Kasumi-1 (cell line): ENCODE measurements at places on chromosomes 7 and 10.

DNA sequence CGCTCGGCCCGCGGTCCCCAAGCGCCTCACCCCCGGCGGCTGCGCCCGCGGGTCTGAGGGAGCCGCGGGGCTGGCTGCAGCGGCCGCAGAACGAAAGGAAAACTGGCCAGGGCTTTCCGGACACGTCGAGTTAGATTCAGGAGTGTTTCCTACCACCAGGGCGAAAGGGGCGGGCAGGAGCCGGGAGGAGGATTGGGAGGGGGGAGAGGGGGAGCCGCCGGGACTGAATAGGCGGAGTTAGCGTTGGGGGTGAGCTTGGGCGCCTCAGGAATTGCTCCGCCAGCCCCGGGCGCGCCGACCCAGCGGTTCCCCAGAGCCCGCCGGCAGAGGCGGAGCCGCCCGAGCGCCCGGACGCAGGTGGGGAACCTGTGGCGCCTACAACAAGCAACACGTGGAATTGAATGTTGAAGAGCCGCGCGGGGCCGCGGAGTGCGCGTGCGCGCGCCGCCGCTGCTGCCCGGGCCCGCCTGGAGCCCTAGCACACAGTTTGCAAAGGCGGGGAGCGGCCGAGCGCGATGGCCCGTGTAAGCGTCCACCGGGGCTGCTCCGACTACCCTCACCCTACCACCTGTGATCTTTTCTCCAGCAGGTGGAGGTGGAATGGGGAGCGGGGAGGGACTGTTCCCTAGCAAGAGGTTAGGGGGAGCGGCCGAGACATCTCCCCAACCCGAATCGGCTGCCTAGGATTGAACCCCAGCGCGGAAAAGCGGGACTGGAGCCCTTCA, at the start of gene CADPS2:
Gene CADPS2, minus strand, starts transcription at position 104 of the 725 bp plus-strand sequence. CDS start 123 bp downstream, outside the sequence.
- peak; percentile 50 for DNase-seq

GRCh38 chr10:44995581-44995913, 5.2 kb upstream of the ZNF22 start:
- peak; percentile 48 for DNase-seq

DNA sequence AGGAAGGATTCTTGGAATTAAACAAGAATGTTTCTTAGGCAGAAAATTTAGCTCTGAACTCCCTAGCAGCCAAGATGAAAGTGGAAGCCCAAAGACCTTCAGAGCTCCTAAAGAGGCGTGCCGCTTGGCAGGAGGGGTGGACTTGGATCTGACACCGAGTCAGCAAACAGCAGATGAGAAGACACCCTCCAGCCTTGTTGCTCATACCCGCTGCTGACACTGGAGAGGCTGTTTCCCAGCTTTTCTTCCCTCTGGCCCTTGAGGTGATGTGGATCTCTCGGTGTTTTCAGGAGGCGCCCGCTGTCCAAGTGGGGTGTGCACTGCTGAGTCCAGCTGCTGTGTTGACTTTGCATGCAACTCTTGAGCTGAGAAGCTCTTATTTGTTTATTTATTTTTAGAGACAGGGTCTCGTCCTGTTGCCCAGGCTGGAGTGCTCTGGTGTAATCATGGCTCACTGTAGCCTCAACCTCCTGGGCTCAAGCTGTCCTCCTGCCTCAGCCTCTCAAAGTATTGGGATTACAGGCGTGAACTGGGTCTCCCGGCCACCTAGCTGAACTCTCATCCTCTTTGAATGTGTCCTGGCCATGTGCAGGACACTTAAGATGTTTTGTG, 21.5 kb downstream of the SLC18A2 start:
- no peak for DNase-seq

- no peak for DNase-seq
Observed at GRCh38 chr10:85598646-85599045, 767.9 kb downstream of the GRID1 start.

DNA sequence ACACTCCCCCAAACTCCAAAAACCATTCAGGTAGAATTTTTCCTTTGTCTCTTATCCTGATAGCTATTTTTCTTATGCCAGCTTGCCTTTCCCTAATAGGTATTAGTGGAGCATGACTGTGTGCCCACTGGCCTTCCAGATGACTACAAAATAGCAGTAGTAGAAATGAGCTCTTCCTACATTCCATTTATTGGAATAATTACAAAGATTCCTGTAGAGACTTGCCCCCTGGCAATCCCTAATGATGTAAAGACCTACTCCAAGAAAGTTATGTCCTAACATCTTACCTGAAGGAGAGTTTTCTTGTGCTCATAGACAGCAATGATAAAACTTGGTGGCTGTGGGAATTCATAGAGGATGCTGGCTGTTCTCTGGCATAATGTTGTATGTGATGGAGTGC, 501.8 kb downstream of the GATA3 start:
- DNase-seq, result no peak

- DNase-seq, result no peak
Observed at GRCh38 chr10:91925022-91925320, 1.4 kb downstream of the BTAF1 start.

DNA sequence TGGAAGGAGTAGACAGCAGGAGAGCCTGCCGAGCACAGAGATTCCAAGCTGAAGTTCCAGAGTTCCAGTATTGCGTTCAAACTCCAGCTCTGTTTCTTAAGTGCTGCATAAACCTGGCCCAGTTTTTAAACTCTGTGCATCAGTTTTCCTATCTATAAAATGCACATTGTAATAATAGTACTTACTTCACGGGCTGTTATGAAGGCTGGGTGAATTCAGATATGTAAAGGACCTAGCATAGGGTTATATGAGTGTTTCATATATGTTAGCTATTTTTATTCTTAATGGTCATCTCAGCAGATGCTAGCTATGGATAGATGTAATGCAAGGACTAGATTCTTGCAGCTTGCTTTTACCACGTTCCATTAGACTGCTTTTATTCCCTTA, 293.1 kb upstream of the SEMA3C start:
- DNase-seq, result no peak

- no peak for DNase-seq
Observed at GRCh38 chr10:64376167-64376566, 855.0 kb downstream of the REEP3 start.

DNA sequence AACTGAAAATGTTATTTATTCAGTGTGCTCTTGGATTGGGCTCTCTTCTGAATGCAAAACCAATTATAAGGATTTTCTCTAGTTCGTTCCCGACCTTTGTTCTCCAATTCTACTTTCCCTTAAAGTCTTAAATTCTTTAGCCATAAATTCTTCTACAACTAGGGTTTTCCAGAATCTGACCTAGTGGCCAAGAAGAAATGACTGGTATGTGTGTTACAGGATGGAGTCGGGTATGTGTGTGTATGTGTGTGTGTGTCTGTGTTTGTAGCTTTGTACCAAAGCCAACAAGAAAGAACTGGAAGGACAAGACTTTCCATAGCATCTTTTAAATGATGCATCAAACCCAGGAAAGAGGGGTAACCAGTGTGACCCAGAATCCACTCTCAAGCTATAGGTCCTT, 25.8 kb upstream of the LEP start:
- no peak for DNase-seq

GRCh38 chr10:20647756-20648155, 249.4 kb downstream of the NEBL start:
- no peak for DNase-seq

DNA sequence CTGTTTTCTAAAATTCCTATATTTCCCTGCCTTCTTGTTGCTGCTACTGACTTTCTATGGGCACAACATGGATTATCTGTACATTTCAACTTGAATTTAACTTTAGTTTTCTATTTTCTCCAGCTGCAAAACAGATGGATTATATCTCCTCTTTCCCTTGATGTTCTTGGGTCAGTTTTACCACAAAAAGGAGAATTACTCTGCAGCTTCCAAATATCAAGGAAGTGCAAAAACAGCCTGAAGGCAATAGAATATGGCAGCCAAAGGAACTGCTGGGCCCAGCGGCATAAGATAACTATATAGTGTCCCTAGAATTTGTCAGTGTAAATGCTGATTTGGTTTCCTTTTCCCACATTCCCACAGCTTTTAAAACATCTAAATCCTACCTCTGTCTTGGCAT, 29.1 kb downstream of the CPED1 start:
- DNase-seq, result no peak

- no peak for DNase-seq
Observed at GRCh38 chr7:134571746-134572461, 23.0 kb downstream of the AKR1B15 start.

GRCh38 chr7:141150465-141150864, 76.6 kb downstream of the TMEM178B start:
- DNase-seq, result no peak

GRCh38 chr7:114791771-114792170, 130.1 kb upstream of the MDFIC start:
- no peak for DNase-seq

DNA sequence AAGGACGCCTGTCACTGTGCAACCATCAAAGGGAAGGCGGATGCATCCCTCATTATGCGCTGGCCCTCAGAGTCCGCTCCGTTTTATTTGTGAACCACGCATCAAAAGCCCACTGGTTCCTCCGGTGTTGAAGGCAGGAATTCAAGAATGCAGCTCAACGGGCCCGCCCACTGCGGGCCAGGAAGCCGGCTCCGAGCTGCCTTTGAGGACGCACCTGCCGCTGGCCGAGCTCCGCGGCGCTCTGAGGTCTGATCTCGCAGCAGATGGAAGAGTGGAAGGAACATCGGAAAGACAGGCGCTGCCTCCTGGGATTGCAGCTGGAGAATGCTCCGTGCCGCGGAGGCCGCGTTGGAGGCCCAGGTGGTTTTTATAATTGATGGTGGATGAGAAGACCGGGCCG, 56.9 kb upstream of the ADGRA1 start:
- no peak for DNase-seq

GRCh38 chr7:143499743-143500348, 22.2 kb downstream of the TAS2R41 start:
- DNase-seq, result no peak

- no peak for DNase-seq
Observed at GRCh38 chr7:106075937-106076336, 36.2 kb downstream of the SYPL1 start.

- peak; percentile 31 for DNase-seq
Observed at GRCh38 chr10:75211007-75211691, 553 bp downstream of the VDAC2 start.

- DNase-seq, result no peak
Observed at GRCh38 chr7:54986716-54987115, 32.1 kb upstream of the EGFR start.

GRCh38 chr10:32943395-32943794, 14.6 kb downstream of the ITGB1 start:
- peak; percentile 19 for DNase-seq

DNA sequence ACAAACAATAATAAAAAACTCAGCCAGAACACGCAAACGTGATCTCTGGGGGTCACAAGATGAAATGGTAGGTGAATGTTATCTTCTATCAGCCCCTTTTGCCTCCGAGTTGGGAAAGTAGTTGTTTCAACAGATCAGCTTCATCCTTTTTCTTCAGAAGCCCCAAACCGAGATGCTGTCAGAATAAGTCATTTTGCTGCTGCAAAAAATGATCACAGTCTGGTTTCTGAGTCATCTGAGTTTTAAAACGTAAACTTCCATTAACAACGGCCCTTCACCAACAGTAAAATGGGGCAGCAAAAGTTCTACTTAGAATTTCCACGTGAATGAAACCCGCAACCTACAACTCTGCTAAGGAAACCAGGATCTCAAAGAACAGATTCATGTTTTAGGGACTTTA, 44.9 kb downstream of the JCAD start:
- no peak for DNase-seq

GRCh38 chr7:22039670-22040069, 94.0 kb upstream of the CDCA7L start:
- no peak for DNase-seq

DNA sequence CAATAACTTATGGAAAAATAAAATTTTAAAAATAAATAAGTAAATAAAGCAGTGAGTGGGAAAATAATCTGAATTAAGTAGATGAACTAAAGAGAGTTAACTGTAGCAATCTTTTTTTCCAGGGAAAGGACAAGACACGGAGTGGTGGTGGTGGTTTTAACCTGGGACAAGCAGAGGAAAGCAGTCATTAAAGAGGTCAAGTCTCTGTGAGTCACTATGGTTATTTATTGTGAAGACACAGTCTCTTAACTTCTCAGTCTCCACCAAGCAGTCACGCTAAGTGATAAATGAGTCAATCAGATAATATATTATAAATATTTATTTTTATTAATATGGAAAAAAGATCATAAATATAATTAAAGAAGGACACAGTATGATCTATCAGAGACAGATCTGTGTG, 228.1 kb upstream of the MEOX2 start:
- no peak for DNase-seq

GRCh38 chr7:101012931-101013330, 7.0 kb upstream of the MUC17 start:
- no peak for DNase-seq

- DNase-seq, result peak; percentile 25
Observed at GRCh38 chr10:6674291-6674690, 94.2 kb upstream of the PRKCQ start.

GRCh38 chr10:84114088-84114667, 25.1 kb upstream of the GHITM start:
- peak; percentile 16 for DNase-seq

- no peak for DNase-seq
Observed at GRCh38 chr10:62063795-62064472, 162.4 kb downstream of the ARID5B start.

- no peak for DNase-seq
Observed at GRCh38 chr7:25517906-25518305, 289.6 kb upstream of the NPVF start.

- DNase-seq, result peak; percentile 83
Observed at GRCh38 chr7:77351539-77352004, 64.6 kb downstream of the GSAP start.

- no peak for DNase-seq
Observed at GRCh38 chr7:96416599-96416998, 94.7 kb upstream of the SLC25A13 start.

DNA sequence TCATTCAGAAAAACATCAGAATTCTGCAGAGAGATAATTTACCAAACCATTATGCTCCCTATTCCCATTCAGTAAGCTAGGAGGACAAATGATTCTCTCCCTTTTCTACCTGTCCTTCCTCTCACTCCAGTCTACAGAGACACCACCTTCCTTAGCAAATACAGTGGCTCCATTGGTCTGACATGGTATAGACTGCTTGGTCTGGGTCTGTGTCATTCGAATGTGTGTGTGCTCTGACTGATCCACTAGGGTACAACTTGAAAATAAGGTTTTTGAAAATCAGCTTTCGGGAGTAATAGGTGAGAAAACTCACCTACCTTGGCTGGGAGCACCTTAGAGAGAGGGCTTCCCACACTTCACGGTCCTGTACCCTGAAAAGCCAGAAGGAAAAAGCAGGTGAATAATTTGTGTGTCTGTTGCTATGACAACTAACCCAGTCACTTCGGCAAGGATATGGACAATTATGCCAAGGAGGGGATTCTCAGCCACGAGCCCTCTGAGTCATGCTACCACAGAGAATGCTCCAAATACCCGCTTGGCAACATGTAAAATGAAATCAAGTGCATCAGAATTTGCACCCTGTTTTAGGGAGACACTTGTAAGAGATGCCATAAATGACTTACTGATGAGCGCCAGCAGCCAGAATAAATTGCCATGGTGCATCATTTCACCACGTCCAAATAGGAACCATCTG, 114.5 kb upstream of the PRKCQ start:
- DNase-seq, result no peak

GRCh38 chr7:128178611-128179010, 62.5 kb upstream of the LEP start:
- DNase-seq, result no peak

GRCh38 chr7:127704211-127704610, 52.2 kb downstream of the SND1 start:
- no peak for DNase-seq

- DNase-seq, result peak; percentile 30
Observed at GRCh38 chr10:106189292-106189691, 975.2 kb downstream of the SORCS1 start.

GRCh38 chr7:37918526-37918925, 1.9 kb upstream of the SFRP4 start:
- peak; percentile 5 for DNase-seq

GRCh38 chr7:82384051-82384464, 59.5 kb downstream of the CACNA2D1 start:
- no peak for DNase-seq
